Stimulated activated CD4-positive, alpha-beta T cell treated with anti-CD3 and anti-CD28 coated beads, TNF-alpha, amount 100 ng/mL, for 1 hour (primary cell): ENCODE measurements at places on chromosomes 7 and 10.

DNA sequence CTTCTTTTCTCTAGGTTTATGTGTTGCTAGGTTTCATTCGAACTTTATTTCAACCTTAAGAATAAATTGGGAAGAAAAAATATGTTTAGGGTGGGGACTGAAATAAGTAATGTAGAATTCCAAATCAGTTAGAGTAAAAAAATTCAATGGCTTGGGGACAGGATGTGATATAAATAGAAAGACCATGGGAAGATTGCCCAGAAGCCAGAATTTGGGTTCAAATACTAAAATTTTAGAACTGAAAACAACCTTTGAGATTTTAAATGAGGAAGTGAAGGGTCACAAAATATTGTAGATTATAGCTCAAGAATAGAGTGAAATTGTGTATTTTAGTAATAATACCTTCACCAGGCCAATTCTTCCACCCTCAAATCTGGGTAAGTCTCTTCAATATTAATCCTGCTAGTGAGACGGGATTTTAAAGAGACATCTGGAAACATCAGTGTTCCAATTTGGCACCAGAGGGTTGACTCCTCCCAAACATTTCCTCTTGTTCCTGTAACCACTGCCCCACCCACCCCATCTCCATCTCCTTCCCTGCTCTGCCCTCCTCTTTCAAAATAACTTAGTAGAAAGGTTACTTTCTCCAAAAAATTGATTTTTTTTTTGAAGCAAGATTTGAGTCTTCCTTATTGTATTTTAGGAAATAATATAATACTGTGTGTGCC lies 51.3 kb upstream of the FAM3C start:
- no peak for DNase-seq

GRCh38 chr7:104089612-104090011 lies 100.2 kb upstream of the RELN start:
- DNase-seq, result no peak

DNA sequence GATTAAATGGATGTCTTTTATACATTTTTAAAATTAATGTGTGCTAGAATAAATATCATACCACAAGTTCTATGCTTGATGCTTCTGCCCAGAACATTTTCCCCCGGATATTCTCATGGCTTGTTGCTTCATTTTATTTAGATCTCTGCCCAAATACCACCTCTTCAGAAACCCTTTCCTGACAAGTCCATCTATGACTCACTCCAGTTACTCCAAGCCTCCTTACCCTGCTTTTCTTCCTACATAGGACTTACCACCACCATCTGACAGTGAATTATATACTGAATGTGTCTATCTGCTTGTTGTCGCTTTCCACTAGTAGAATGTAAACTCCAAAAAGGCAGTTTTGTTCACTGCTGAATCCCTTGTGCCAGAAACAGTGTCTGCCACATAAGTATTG lies 19.1 kb upstream of the ERVW-1 start:
- no peak for DNase-seq

DNA sequence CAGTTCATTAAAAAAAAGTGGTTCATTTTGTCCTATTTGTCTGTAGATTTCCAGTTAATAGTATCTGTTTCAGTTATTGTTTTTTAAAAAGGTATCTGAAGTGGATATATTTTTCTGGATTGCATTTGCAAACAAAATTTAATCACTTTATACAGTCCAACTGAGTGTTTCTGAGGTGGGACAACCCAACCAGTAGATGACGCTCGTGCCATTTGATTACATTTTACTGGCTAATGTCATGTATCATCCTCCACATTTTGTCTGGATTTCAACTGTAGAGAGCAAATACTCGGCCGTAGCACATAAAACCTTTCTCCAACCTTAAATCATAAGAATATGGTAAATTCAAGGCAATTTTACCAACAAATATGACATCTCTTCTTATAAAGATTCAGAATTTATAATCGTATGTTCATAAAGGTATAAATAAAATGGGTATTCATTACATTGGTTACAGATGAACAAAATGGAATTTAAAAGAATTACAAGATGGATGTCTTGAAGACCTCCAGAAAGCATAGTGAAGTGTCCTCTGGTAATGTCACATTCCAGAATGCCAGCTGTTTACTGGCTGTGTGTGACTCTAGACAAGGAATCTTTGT lies 789.0 kb downstream of the PHTF2 start:
- no peak for DNase-seq

GRCh38 chr7:149770728-149771636 lies 2.4 kb downstream of the ZNF467 start:
- DNase-seq, result no peak

DNA sequence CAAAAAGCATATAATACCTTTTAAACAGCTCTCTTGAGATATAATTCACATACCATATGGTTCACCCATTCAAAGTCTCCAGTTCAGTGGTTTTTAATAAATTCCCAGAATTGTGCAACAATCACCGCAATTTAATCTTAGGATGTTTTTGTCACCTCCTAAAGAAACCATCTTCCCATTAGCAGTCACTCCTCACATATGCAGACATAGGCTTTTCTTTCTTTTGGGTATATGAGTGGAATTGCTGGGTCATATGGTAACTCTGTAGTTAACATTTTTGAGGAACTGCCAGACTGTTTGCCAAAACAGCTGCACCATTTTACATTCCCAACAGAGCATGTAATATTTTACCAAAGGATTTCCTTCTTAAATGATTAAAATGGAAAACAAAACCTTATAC lies 57.0 kb downstream of the CC2D2B start:
- DNase-seq, result no peak

DNA sequence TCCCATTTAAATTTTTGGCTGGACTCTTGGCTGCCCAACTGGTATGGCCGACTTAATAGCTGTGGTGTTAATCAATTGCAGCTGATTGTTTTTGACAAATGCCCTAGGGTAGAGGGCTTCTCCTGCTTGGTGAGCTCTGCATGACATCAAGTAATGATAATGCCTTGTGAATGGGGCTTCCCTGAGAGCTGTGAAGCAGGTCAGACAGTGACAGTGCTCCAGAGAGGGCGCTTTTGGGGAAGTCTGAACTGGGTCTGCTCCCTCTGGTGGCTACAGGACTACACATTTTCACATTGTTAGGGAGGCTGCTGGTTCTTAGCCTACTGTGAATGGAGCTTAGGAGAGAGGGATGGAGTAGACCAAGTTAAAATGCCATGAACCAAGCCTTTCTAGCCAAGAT lies 98.8 kb downstream of the SDK1 start:
- DNase-seq, result no peak

DNA sequence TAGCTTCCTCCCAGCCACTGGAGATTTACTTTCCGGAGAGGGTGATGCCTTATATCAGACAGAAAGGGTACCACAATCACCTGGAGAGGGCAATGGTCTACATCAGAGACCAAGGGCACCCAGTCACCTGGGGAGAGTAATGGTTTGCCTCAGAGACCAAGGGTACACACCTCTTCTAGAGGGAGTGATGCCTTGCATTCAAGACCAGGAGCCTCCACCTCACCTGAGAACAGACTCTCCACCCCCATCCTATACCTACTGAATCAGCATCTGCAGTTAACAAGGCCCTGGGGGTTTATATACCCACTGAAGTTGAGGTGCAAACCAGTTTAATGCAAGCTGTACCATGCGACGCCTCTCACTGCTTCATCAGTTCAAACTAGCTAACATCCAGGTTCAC lies 270.2 kb upstream of the IGFBP3 start:
- DNase-seq, result no peak

DNA sequence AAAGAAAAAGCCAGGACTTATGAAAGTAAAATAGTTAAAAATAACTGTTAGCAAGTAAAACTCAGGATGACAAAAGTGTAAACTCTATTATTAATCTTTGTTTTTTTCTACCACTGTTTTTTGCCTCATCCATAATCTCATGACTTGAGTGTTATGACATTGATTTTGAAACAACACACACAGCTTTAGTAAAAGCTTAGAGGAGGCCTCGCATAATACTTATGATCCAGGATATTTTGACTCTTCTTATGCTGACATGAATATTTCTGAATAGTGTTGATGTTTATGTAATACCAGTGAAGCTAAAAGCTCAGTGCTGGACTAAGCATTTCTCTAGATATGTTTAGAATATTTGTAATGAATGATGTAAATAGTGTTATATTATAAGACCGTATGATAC lies 10.5 kb downstream of the KAT6B start:
- DNase-seq, result no peak

DNA sequence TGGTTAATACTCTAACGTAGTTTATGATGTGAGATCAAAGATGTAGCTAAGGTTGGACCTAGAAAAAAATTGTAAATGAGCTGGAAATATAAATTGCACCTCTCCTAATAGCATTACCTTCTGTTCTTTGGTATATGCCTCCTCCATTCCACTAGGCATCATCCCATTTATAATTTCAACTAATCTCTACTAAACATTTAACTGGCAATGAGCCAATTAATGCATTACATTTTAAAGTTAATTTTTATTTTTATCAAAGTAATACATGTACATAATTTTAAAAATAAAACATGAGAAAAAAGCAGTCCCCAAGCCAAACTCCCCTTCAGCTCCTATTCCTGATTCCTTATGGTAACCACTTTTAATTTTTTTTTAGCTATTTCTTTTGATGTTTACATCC lies 35.1 kb upstream of the SKAP2 start:
- no peak for DNase-seq

- no peak for DNase-seq
Measured at GRCh38 chr10:28853195-28853594, 175.9 kb downstream of the BAMBI start.

GRCh38 chr10:75051308-75051707 lies 60.1 kb upstream of the SAMD8 start:
- no peak for DNase-seq

DNA sequence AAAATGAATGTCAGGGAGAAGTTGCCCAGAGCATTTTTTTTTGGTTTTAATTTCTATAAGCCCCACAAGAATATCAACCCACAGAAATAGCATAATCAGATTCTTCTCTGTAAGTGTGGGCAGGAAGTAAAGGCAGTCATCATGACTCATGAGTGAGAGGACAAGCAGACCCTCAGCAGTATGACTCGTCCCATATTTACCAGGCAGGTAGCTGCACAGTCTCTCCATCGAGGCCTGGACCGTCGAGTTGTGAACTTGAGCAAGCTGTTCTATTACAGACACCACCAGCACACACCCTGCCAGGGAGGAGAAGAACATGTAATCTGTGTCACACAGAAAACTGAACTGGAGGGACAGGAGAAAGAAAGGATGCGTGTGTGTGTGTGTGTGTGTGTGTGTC lies 37.8 kb downstream of the AOAH start:
- peak; percentile 5 for DNase-seq

GRCh38 chr10:125979976-125980375 lies 83.6 kb downstream of the FANK1 start:
- DNase-seq, result no peak

DNA sequence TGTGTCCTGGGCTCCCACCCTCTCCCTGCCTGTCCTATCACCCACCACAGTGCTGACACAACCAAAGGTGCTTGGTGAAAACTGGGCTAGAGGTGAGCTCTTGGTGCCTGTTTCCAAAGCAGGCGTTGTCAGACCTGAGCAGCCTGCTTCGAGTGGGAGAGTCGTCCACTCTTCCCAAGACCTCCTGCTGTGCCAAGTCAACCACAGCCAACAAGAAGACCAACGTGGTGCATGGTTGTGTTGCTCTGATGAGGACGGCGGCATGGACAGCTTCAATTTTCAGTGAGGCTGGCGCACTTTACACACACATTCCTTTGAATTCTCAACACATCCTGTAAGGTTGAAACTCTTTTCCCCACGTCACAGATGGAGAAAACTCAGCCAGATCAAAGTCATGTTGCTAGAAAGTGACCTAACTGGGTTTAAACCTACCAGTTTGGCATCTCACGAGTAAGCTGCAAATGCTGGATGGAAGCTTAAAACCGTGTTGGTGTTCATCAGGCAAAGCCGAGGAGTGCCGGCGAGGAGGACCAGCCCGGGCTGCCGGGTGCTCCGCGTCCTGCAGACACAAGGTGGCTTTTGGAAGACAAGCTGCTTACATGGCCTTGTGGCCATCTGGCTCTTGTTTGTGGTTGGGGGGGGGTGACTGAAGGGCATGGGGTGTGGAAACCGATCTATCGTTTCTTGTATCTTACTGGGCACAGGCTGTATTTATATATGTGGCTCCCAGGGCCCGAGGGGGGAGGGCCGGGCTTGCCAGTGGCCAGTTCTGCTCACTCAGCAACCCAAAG lies 39.3 kb downstream of the INSIG1 start:
- DNase-seq, result no peak

GRCh38 chr7:1459920-1460820 lies 900 bp upstream of the MICALL2 start:
- no peak for DNase-seq

GRCh38 chr10:73965890-73966768 lies 31.8 kb upstream of the VCL start:
- DNase-seq, result no peak

GRCh38 chr7:40964610-40965009 lies 738.3 kb downstream of the INHBA start:
- no peak for DNase-seq

GRCh38 chr10:71824333-71824732 lies 26.7 kb downstream of the PSAP start:
- DNase-seq, result no peak

GRCh38 chr10:73843261-73843660 lies 31.1 kb downstream of the CAMK2G start:
- no peak for DNase-seq

DNA sequence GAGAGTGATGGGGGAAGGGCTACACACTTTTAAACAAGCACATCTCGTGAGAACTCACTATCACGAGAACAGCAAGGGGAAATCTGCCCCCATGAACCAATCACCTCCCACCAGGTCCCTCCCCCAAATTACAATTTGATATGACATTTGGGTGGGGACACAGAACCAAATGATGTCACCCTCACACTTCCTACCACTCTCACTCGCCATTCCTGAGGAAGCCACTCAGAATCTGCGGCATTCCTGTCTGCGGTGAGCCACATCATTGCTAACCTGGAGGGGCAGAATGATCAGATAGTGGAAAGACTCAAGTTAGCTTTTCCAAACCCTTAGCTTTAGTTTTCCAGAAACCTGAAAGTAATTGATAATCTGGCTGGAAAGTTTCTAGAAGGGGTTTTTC lies 66.9 kb downstream of the MYO3A start:
- no peak for DNase-seq

- DNase-seq, result no peak
Measured at GRCh38 chr10:85531706-85532105, 834.9 kb downstream of the GRID1 start.

GRCh38 chr7:22885797-22886261 lies 63.2 kb upstream of the TOMM7 start:
- DNase-seq, result no peak
